Brain (organoid and tissue), 16 donors: ENCODE measurements at places on chromosomes 5 and 9.

- DNase-seq, result no peak
Measured at GRCh38 chr9:92393686-92394085, 10.7 kb downstream of the OGN start.

DNA sequence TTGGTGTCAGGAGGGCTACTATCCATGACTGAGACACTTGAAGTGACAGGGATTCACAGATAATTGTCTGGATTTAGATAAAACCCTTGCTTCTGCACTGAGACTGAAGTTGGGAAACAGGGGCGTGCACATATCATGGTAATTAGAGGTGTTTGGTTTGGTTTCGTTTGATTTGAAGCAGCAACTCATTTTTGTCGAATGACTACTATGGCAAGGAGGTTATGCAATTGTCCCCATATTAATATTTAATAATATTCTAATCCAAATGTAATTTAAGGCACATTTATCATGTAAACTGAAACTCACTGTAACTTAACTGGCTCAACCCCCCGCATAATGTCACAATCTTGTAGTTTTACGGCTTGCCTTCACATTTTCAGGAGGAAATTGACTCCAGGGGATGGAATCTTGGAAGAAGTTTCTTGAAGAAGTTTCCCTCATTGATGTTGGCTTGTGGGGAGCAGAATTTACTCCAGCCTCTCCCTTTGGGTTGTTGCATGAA, 12.5 kb downstream of the ZNF366 start:
- no peak for DNase-seq

- no peak for DNase-seq
Measured at GRCh38 chr5:110288766-110289511, 437.5 kb downstream of the TMEM232 start.

DNA sequence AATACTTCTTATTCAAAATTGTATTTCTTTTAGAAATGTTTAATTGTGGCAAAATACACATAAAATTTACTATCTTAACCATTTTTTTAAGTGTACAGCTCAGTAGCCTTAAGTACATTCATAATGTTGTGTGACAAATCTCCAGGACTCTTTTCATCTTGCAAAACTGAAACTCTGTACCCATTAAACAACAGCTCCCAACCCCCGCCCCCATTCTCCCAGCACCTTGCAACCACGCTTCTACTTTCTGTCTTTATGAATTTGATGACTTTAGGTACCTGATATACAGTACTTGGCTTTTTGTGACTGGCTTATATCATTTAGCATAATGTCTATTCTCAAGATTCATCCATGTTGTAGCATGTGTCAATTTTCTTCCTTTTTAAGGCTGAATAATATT, 2.8 kb upstream of the IL5 start:
- DNase-seq, result no peak

DNA sequence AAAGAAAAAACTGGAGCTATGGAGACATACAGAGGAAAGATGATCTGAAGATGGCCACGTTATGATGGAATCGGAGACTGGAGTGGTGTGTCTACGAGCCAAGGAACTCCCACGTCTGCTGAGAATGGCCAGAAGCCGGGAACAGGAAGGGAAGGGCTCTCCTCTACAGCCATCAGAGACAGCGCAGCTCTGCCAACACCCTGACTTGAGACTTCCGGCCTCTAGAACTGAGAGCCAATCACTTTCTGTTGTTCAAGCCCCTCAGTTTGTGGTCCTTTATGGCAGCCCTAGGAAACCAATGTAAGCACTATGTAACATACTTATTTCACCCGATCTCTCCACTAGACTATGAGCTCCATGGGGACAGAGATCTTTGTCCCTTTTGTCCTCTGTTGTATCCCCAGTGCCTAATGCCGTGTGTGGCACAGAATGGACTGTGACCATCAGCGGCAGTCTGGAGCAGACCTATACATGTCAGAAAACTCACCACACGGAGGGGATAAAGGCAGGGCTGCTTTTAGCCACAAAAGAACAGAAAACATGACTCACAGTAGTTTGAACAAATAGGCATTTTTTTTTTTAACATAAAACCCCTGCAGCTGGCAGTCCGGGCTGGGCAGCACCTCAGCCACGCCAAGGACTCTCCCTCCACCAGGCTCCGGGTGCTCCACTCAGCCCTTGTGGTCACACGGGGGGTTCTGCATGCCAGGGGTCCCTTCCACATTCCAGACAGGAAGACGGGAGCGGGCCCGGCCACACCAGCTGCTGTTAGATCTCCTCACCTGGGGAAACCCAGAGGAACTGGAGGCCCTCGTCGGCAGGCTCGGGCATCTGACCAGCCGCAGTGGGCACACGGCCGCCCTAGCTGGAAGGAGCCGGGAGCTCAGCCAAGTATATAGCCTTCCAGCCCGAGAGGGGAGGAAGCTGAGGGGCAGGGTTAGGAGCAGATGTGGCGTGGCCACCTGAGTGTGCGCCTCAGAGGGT, 16.1 kb upstream of the MXD3 start:
- DNase-seq, result no peak

- DNase-seq, result peak; percentile 52
Measured at GRCh38 chr5:13930541-13931171, 13.8 kb downstream of the DNAH5 start.

- DNase-seq, result no peak
Measured at GRCh38 chr5:34486849-34487158, 169.3 kb upstream of the RAI14 start.

DNA sequence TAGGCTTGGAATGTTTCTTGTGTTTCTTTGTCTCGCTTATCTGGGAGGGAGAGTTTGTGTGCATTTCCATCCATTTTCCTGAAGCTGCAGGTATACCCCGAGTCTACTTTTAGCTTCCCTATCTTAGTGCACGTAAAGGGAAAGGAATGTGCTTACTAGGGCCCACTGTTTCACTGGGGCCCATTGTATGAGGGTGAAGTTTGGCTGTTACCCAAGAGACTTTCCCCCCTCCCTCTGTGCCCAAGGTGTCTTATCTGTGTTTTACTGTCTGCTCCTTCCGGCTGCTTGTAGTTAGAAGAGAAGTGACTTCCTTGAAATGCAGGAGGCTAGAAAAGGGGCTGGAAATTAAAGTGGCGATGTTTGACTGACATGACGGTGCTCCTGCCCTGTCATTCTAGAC, 12.1 kb upstream of the BTNL3 start:
- DNase-seq, result no peak

GRCh38 chr5:168006456-168007130, 284.9 kb upstream of the WWC1 start:
- peak; percentile 68 for DNase-seq

GRCh38 chr5:95284572-95285408, at the start of gene MCTP1:
Gene MCTP1, minus strand, starts transcription at chr5:95285094.
- peak; percentile 79 for DNase-seq

DNA sequence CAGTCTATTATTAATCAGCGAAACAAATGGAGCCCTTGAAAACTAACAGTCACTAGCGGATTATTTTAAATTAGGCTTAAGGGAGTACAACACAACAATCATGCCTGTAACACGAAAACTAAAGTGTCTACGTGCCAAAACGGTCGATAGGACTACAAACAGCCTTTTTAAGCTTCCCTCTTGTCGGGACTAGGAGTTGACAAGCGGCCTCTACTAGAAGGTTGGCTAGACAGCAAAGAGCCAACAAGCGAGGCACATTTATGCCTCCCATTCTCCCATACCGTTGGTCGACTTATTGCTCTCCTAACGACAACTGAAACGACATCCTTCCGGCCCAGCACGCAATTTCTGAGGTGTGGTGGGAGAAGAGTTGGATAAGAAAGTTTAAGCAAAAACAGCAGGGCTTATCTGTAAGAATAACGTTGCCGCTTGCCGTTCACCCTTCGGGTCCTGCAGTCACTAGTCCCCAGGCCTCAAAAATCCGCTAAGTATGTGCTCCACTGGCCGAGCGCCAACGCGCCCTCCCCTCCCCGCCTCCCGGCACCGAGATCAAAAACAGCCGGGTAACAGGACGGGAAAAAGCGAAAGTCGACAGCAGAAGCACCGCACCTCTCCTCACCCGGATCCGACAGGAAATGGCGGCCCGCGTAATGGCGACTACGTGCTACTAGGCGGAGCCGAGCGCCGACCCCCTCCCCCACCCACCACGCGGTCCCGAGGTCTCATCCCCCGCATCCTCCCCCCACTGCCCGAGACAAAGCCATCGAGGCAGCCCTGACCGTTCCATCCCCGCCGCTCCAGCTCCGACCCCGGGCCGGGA, 813 bp downstream of the HNRNPK start:
- peak; percentile 92 for DNase-seq

- DNase-seq, result peak; percentile 86
Measured at GRCh38 chr5:103562453-103563157, at the start of gene NUDT12. Gene NUDT12, minus strand, starts transcription at chr5:103562789. Its CDS starts 2,541 bp downstream, at chr5:103560248.

DNA sequence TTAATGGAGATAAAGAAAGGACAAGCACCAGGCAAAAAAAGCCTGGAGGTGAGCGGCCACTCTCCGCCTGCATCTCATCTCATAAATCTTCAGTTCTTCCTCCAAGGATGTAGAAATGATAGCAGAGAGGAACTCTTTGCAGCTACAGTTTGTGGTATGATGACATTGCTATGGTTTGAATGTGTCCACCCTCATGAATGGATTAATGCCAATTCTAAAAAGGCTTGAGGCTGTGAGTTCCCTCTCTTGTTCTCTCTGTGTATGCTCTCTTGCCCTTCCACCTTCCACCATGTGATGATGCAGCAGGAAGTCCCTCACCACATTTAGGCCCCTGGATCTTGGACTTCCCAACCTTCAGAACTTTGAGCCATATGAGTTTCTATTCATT, 126.4 kb downstream of the SPOCK1 start:
- no peak for DNase-seq

GRCh38 chr5:176870110-176870591, 29.0 kb downstream of the HK3 start:
- DNase-seq, result no peak

- no peak for DNase-seq
Measured at GRCh38 chr5:43415935-43416802, 4.0 kb upstream of the CCL28 start.

- peak; percentile 20 for DNase-seq
Measured at GRCh38 chr9:35269919-35270318, 108.1 kb downstream of the UNC13B start.

GRCh38 chr5:146781157-146781556, 97.4 kb downstream of the PPP2R2B start:
- no peak for DNase-seq

DNA sequence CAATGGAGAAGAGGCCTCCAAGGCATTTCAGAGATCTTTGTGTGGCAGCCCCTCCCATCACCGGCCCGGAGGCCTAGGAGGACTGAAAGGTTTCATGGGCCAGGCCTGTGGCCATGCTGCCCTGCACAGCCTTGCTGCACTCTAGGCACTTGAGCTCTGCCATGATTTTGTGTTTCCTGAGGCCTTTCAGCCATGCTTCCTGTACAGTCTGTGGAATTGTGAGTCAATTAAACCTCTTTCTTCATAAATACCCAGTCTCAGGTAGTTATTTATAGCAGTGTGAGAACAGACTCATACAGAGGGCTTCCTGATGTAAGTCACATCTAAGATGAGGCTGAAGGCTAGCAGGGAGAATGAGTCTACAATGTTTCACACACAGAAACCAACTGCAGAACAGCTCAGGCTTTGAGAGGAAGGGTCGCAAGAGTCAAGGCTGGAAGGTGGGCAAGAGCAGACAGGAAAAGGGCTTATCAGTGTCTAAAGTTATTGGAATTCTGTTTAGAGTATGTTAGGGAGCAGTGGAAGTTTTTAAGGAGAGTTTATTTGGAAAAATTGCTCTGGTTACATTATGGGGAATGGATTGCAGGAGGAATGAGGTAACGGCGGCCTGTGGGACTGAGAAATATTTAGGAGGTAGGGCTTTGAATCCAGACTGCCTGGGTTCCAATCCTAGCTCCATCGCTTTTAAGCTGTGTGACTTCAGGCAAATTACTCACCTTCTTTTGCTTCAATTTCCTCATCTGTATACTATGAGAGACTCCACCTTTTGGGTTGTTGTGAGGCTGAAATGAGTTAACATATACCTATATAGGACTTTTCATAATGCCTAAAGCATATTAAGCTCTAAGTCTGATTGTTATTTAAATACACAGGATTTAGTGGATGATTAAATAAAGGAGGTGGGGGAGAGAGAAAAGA, 291.2 kb downstream of the CWC27 start:
- DNase-seq, result no peak

GRCh38 chr9:123495731-123496130, 139.7 kb downstream of the CRB2 start:
- no peak for DNase-seq

DNA sequence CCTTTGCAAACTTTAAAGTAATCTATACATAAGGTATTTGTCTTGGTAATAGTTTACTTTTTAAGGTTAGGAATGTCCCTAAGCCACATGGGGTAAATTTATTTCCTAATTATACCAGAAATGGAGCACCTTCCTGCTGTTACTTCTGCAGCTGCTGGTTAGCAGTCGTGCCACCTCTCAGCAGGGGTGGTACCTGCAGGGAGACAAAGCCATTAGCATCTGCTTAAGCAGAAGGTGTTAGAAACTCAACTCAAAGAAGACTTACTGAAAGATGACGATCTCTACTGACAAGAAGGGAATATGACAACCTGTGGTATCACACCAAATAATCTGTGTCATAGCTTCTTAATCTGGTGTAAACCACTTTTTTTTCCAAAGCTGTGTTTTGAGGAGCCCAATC, 173.7 kb downstream of the BRINP1 start:
- no peak for DNase-seq

DNA sequence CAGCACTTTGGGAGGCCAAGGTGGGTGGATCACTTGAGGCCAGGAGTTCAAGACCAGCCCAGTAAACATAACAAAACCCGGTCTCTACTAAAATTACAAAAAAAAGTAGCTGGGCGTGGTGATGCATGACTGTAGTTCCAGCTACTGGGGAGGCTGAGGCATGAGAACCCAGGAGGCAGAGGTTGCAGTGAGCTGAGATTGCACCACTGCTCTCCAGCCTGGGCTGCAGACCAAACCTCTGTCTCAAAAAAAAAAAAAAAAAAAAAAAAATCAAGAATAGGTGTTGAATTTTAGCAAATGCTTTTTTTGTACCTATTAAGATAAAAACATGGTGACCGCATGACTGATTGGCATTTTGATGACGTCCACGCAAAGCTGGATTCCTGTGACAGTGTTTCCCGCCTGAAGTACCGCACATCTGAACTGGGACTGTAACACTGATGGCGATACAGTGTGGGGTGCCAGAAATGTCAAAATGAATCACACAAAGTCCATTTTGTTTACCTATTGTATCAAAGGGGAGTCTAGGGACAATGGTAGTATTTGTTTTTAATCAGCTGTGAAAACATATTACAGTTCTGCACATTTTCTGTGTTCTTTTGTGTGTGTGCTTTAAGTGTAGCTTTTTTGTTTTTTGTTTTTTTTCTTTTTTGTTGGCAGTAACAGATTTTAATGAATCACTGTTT, 23.2 kb upstream of the TBC1D9B start:
- no peak for DNase-seq

DNA sequence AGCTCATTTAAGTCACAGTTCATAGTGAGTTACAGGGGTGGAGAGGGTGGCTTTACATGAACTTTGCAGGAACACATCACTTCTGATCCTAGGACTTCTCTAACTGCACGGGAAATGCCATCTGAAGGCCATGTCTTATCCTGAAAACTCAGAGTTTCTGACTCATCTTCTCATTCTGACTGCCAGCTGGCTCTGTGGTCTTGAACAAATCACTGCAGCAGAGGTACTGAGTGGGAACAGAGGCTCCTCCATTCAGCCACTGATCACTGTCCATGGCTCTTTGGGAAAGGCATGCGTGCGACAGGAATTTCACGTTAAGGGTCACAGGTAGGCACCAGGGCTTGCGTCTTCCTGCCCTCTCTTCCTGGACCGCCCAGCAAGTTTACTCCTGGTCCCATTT, 114.6 kb upstream of the LRRTM2 start:
- DNase-seq, result no peak
